ENCODE measurements at places on chromosomes 3 and 15. TPM values are rescaled to one million over a fixed set of nuclear protein-coding genes. Genes with fewer than 3 reads are reported as not detected.
A peak's percentile ranks its signal among the peaks of the same experiment; 100 is the strongest.

GABRR3 gene
- total RNA-seq = not detected

DNA sequence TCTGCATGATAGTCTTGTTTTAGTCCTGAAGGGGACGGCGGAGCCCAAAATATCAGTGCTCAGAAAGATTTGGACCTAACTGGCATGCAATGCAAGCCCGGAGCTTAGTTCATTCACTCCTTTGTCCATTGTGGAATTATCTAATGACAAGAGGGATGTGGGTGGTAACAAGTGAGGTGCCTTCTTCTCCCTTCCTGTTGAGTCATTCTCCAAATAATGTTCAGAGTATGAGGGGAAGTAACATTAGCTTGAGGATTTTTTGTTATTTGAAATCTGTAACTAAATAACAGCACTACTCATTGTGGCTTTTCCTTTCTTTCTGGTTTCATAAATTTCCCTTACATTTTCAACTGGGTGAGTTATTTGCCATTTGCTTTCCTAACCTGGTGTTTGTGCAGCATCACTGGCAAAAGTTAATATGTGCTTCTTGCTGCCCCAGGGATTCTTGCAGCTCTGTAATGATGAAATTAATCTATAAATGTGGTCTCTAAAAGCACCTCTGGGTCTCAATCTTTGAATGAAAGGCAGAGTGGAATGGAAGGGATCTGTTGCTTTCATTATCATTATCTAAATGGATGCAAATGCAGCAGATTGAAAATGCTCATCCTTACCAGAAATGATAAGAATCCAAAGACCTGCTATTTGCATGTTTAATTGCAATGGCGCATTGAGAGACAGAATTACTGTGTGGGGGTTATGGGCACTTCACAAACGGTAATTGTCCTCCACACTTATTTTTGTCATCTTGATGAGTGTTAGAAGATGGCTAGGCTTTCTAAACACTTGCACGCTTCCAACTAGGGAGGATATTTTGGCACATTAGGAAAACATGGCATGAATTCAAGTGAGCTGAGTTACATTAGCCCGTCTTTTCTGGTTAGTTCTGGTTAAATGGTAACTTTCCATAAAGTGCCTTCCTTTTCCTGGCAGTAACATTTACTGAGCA lies 89.9 kb upstream of the MITF start:
- DNase-seq = peak; percentile 45

GRCh38 chr15:40217166-40217824 lies 21.6 kb upstream of the PAK6 start:
- DNase-seq = peak; percentile 72

DNA sequence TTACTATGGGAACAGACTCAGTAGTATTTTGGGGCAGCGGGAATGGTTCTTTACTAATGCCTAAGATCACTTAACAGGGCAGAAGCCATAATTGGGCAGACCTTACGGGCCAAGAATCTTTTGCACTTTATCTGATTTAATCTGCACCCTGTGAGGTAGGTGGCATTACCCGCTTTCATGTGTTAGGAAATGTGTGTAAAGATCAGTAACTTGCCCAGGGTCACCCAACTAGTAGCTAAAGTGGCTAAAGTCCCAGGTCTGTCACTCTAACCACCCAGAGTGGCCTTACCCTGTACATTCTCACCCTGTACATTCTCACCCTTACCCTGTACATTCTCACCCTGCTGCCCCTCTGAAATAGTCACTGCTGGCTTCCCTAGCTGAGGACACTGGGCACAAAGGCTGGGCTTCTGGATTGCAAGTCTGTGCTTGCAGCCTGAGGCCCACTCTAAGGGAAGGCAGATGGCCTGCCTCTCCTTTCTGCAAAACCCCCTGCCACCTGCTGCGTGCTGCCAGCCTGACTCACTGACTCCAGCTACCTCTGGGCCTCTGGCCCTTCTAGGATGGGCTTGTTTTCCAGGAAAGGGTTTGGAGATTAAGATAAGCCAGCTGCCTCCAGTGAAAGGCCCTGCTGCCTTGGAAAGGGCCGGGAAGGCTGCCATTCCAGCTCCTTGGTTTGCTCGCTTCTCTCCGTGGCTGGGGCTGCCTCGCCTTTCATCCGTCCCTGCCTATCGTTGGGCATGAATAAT lies 37.5 kb upstream of the MYZAP start:
- DNase-seq = no peak

All from osteoblast (primary cell).